Activated naive CD8-positive, alpha-beta T cell treated with anti-CD3 and anti-CD28 coated beads for 36 hours (primary cell): ENCODE measurements at places on chromosomes 2 and 18. TPM values are rescaled to one million over a fixed set of nuclear protein-coding genes. Genes with fewer than 3 reads are reported as not detected.

- H3K27ac ChIP-seq = no peak overlapping the region
- H3K4me1 ChIP-seq = peaks cover 2% of the 10 kb centered on the region
- no peaks in the 10 kb centered on the region for H3K27me3 ChIP-seq
- no peak for DNase-seq
- no peak overlapping the region for H3K4me3 ChIP-seq
Measured at GRCh38 chr2:26384183-26384582, 17.5 kb upstream of the DRC1 start.

DNA sequence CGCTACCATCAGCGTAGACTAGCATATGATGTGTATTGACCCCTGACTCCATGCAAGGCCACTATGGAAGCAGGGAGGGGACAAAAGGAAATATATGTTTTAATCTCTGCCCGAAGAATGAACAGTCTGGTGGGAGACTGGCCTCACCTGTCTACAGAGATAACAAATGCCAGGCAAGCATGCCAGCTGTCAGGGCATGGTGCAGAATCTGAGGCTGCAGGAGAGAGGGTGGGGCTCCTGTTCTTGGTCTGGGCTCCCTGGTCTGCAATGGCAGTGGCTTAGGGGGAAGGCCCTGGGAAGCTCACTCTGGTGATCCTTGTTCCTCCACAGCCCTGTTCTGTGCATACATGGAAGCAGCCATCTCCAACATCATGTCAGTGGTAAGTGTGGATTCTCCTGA lies 27.5 kb downstream of the SLC14A2 start:
- no peak overlapping the region for H3K27ac ChIP-seq
- no peaks in the 10 kb centered on the region for H3K4me1 ChIP-seq
- no peaks in the 10 kb centered on the region for H3K27me3 ChIP-seq
- H3K36me3 ChIP-seq = no peaks in the 10 kb centered on the region

Gene STPG4
- not detected for total RNA-seq

Gene FOXI3
- not detected for total RNA-seq

DNA sequence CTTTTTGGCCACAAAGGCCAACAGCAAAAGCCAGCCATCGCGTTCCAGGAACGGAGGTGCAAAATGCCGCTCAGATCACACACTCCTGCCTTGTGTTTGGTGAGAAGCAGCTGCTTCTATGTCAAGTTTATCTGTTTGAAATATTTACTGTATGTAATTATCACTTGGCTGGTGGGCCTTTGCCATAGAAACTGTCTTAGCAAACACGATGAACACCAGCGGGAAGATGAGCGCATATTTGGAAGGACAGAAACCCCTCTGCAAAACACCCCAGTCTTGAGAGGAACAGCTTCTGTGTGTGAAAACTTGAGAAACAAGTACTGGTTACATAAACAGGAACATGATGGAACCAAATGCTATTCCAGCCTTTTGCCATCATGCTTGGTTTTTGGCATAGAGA lies 59.7 kb downstream of the SCG2 start:
- no peak for DNase-seq
- H3K36me3 ChIP-seq = no peaks in the 10 kb centered on the region
- no peak overlapping the region for H3K4me3 ChIP-seq
- H3K27ac ChIP-seq = no peak overlapping the region
- peaks cover 4% of the 10 kb centered on the region for H3K27me3 ChIP-seq
- no peaks in the 10 kb centered on the region for H3K4me1 ChIP-seq

DNA sequence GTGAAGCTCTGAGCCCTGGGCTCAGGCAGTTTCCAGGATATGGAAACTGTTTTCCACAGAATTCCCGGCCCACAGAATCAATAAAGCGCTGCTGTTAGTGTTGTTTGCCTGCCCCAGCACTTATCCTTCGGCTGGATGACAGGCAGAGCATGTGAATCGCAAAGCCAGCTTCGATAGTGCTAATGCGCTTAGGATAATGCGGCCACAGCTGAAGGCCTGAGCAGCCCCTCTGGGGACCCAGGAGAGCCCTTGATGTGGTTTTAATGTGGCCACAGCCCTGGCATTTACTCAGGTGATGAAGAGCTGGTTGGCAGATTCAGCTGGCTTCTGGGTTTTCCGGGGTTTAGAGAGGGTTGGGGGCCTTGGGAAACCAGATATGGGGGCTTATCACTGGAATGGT lies 23.7 kb downstream of the PCARE start:
- H3K27me3 ChIP-seq = no peaks in the 10 kb centered on the region
- no peak overlapping the region for H3K27ac ChIP-seq
- no peaks in the 10 kb centered on the region for H3K36me3 ChIP-seq
- no peaks in the 10 kb centered on the region for H3K4me1 ChIP-seq

Gene CD8B2
- 4.4 TPM for total RNA-seq

- H3K4me1 ChIP-seq = peaks cover 89% of the 10 kb centered on the region
- H3K27ac ChIP-seq = peak overlapping the region; percentile 99
- no peaks in the 10 kb centered on the region for H3K27me3 ChIP-seq
- DNase-seq = peak; percentile 44
- peak overlapping the region; percentile 56 for H3K4me3 ChIP-seq
- peaks cover 12% of the 10 kb centered on the region for H3K36me3 ChIP-seq
Measured at GRCh38 chr2:227462462-227462951, 9.4 kb upstream of the AGFG1 start.

DNA sequence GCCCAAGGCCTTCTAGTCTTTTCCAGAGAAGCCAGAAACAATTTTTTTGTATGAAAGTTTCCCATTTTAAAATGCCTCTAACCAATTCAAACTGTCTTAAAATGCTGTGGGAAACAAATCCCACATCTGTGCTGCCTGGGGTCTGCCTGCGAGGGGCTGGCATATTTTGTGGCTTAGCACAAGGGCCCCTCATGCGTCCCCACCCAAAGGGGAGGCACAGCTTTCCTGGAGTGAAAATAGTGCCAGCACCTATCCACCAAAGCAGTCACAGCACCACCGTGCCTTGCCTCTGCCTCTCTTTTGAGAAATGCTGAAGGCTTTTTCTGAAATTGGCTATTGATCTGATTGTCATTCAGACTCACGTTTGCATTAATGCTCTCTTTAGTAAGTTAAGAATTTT lies 22.2 kb upstream of the GNAL start:
- no peaks in the 10 kb centered on the region for H3K4me1 ChIP-seq
- H3K27me3 ChIP-seq = peaks cover 4% of the 10 kb centered on the region
- H3K36me3 ChIP-seq = no peaks in the 10 kb centered on the region
- H3K4me3 ChIP-seq = no peak overlapping the region
- no peak overlapping the region for H3K27ac ChIP-seq

DNA sequence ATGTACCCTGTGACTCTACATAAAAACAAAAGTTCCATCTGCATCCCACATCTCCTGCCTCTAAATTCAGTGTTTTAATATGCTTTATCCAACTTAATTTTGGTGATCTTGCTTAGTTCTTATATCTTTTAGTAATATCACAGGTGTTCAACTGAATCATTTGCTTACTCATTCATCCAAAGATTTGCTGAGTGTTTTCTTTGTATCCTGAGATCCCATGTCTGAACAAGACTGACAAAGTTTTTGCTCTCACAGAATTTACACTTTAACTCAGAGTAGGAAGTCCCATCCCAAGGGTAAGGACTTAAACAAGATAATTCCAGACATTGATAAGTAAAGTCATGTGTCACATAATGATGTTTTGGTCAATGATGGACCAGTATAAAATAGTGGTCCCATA lies 87.0 kb downstream of the FSIP2 start:
- no peak overlapping the region for H3K27ac ChIP-seq
- no peak overlapping the region for H3K4me3 ChIP-seq
- H3K4me1 ChIP-seq = no peaks in the 10 kb centered on the region

GRCh38 chr2:223580951-223581350 lies 21.2 kb downstream of the SCG2 start:
- H3K27me3 ChIP-seq = peaks cover 5% of the 10 kb centered on the region
- H3K4me3 ChIP-seq = no peak overlapping the region
- no peak for DNase-seq
- H3K4me1 ChIP-seq = no peaks in the 10 kb centered on the region
- H3K36me3 ChIP-seq = no peaks in the 10 kb centered on the region
- no peak overlapping the region for H3K27ac ChIP-seq

DNA sequence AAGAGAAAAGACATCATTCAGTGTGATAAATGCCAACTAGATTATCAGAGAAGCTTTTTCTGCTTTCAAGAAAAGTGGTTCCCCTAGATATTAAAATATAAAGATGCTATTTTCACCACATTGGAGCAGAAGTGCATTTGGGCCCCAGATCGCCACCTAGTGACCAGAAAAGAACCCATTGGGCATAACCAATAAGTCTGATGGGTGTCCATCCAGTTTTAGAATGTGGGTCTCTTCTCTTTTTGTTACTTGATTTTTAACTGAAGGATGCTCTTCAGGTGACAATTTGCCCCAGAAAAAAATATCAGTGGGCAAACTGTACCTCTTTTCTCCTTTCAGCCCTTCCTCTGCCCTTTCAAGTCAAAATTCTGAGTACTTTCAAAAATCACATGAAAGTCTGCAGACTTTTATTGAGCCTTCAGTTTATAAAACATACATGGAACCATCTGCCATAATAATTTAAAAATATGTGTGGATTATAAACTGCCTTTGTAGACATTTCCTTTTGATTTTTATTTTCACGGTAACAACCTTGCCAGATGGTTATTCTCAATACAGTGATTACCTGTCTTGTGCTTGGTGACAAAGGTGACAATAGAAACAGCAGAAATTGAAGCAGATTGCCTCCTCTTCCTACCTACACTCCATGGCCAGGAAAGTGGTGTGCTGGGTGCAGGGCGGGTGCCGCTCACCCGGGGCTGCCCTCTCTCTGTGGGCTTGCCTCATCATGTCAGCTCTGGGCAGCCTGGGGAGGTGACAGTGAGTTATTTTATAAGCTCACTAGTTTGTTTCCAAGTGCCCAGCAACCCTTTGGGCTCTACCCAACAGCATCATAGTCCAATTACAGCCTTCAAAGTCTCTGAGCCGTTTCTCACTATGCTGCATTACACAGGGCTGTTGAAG lies 124.5 kb downstream of the DCDC2C start:
- peak; percentile 12 for DNase-seq
- no peak overlapping the region for H3K4me3 ChIP-seq

GRCh38 chr2:203683932-203684556 lies 22.4 kb upstream of the CD28 start:
- peak; percentile 39 for DNase-seq
- H3K4me1 ChIP-seq = peaks cover 25% of the 10 kb centered on the region
- no peak overlapping the region for H3K27ac ChIP-seq
- peaks cover 2% of the 10 kb centered on the region for H3K36me3 ChIP-seq

- no peak for DNase-seq
- no peak overlapping the region for H3K27ac ChIP-seq
- H3K36me3 ChIP-seq = no peaks in the 10 kb centered on the region
- H3K4me1 ChIP-seq = no peaks in the 10 kb centered on the region
- H3K27me3 ChIP-seq = no peaks in the 10 kb centered on the region
Measured at GRCh38 chr2:141316103-141316502, 814.7 kb downstream of the LRP1B start.

Gene CPLX4
- not detected for total RNA-seq

GRCh38 chr2:190822043-190822442 lies 58.6 kb upstream of the GLS start:
- peaks cover 2% of the 10 kb centered on the region for H3K36me3 ChIP-seq
- no peak overlapping the region for H3K4me3 ChIP-seq
- no peaks in the 10 kb centered on the region for H3K27me3 ChIP-seq
- no peaks in the 10 kb centered on the region for H3K4me1 ChIP-seq

GRCh38 chr18:35803551-35803950 lies 168.9 kb upstream of the RMP24 start:
- H3K4me3 ChIP-seq = no peak overlapping the region
- no peak for DNase-seq
- H3K4me1 ChIP-seq = no peaks in the 10 kb centered on the region
- H3K27me3 ChIP-seq = peaks cover 43% of the 10 kb centered on the region
- no peak overlapping the region for H3K27ac ChIP-seq

DNA sequence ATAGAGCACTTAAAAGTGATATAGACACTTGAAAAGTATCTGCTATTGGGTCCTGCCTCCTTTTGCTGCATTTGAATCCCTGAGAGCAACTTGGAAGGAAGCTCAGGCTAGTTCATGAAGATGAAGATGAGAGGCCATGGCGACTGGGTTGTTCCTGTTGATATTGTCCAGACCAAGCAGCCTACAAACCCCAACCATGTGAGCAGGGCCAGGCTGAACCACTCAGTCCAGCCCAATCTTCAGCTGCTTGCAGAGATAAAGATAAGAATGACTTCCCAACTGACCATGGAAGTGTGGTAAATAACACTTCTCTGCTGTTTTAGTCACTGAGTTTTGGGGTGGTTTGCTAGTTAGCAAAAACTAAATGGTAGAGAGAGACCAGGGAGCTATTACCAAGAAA lies 417.6 kb downstream of the SOX11 start:
- no peak overlapping the region for H3K4me3 ChIP-seq
- no peaks in the 10 kb centered on the region for H3K27me3 ChIP-seq
- no peak overlapping the region for H3K27ac ChIP-seq
- H3K36me3 ChIP-seq = no peaks in the 10 kb centered on the region
- DNase-seq = no peak

DNA sequence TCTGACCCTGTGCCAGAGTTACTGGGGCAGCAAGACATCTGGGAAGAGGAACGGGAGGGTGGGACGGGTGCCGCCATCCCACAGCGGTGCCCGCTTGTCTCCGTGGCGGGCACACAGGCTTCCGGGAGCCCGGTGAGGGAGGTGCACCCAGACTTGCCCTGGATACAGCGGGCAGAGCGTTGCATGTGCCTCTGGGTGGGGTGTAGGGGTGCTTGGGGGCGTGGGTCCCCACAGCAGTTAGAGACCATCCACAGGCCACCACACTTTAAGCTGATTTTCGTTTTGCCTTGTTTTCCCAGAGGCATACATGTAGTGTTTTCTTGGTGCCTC lies 45.1 kb downstream of the SH3BP4 start:
- DNase-seq = no peak
- no peaks in the 10 kb centered on the region for H3K4me1 ChIP-seq
- peaks cover 4% of the 10 kb centered on the region for H3K27me3 ChIP-seq
- no peak overlapping the region for H3K27ac ChIP-seq

GRCh38 chr2:134459706-134460406 lies 206.0 kb downstream of the MGAT5 start:
- no peak overlapping the region for H3K4me3 ChIP-seq
- DNase-seq = no peak
- H3K4me1 ChIP-seq = no peaks in the 10 kb centered on the region
- H3K36me3 ChIP-seq = no peaks in the 10 kb centered on the region
- H3K27ac ChIP-seq = no peak overlapping the region
- H3K27me3 ChIP-seq = no peaks in the 10 kb centered on the region

Gene DSEL
- total RNA-seq = 0.35 TPM

DNA sequence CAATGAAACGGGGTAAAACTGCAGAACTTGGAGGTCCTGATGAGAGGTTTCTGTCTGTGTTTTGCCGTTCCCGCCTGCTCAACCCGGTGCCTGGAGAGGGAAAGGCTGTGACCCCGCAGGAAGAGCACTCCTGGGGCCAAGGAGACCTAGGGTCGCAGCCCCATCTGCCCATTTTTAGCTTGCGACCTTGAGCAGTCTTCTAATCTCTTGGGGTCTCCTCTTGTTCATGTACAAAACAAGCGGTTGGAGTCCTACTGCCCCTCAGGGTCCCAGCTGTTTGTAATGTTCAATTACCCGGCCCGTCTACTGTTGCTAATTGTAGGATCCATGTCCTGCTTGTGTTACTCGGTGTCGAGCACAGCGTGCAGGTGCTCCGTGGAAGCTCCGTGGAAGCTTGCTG lies 104.5 kb downstream of the PTGR3 start:
- H3K27ac ChIP-seq = no peak overlapping the region
- DNase-seq = no peak
- H3K4me3 ChIP-seq = no peak overlapping the region
- H3K4me1 ChIP-seq = no peaks in the 10 kb centered on the region
